ENCODE measurements at places on chromosomes 13 and 19.

- no peak for DNase-seq
These were observed 84.5 kb upstream of the ABCC4 start for GRCh38 chr13:95385798-95386197.

- no peak for DNase-seq
These were observed 19.7 kb upstream of the POP4 start for GRCh38 chr19:29586401-29586800.

GRCh38 chr13:28574617-28575142 is 79.8 kb upstream of the FLT1 start:
- DNase-seq: no peak

DNA sequence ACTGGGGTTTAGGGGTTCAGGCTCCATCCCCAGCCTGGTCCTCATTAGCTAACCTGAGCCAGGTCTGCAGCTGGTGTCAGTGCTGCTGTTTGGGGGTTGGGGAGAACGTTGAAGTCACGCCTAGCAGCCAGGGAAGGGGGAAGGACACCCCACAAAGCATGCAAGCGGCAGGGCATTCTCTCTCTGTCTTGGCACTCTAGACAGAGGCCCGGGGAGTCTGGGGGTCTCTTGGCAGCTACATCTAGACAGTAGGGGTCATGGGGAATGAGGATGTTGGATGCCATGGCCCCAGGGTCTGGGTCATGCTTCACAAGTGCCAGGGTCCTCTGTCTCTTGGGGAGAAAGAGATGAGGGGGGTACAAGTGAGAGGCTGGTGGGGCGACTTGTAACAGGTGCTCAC is 2.6 kb downstream of the ERICH4 start:
- no peak for DNase-seq

DNA sequence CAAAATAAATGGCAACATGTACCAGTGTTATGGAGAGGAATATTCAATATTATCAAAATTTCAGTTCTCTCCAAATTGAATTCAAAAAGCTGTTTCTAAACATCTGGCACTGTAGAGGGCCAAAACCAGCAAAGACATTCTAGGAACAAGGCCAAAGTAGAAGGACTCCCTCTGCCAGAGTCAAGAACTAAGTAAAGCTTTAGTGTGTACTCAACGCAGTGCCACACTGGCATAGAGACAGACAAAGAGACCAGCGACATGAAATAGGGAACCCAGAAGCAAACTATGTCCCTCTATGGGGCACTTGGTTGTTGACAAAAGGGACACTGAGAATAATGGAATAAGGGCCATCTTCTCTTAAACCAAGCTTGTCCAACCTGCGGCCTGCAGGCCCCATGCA is 15.6 kb downstream of the SCGB2B2 start:
- no peak for DNase-seq

- DNase-seq: no peak
These were observed 616 bp downstream of the FCHO1 start for GRCh38 chr19:17751912-17752273.

DNA sequence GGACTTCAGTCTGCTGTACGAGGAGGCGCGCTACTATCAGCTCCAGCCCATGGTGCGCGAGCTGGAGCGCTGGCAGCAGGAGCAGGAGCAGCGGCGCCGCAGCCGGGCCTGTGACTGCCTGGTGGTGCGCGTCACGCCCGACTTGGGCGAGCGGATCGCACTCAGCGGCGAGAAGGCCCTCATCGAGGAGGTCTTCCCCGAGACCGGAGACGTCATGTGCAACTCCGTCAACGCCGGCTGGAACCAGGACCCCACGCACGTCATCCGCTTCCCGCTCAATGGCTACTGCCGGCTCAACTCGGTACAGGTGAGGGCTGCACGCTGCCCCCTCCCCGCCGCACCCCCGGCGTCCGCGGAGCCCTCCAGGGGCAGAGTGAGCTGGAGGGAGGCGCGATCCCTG is 14.6 kb downstream of the KCTD15 start:
- no peak for DNase-seq

DNA sequence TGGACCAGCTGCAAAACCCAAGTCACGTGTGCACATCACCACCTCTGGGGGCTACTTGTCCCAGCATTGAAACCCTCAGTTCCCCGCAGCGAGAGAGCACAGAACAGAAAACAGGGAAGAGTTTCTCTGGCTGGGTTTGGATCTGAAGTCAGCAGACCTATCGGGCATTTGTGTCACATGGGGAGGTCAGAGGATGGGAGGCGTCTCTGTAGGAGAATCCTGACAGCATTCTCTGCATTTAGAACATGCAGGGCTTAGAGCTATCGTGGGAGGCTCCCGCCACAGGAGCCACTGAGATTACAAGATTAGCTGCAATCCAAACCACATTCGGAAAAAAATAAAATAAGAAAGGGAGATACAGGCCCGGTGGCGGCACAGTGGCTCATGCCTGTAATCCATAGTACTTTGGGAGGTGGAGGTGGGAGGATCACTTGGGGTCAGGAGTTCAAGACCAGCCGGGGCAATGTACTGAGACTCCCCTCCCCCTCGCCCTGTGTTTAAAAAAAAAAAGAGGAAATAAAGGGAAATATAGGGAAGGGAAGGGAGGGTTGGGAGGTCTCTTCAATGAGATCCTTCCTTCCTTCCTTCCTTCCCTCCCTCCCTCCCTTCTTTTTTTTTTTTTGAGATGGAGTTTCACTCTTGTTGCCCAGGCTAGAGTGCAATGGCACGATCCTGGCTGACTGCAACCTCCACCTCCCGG is 2.9 kb upstream of the TLE6 start:
- peak; percentile 12 for DNase-seq

DNA sequence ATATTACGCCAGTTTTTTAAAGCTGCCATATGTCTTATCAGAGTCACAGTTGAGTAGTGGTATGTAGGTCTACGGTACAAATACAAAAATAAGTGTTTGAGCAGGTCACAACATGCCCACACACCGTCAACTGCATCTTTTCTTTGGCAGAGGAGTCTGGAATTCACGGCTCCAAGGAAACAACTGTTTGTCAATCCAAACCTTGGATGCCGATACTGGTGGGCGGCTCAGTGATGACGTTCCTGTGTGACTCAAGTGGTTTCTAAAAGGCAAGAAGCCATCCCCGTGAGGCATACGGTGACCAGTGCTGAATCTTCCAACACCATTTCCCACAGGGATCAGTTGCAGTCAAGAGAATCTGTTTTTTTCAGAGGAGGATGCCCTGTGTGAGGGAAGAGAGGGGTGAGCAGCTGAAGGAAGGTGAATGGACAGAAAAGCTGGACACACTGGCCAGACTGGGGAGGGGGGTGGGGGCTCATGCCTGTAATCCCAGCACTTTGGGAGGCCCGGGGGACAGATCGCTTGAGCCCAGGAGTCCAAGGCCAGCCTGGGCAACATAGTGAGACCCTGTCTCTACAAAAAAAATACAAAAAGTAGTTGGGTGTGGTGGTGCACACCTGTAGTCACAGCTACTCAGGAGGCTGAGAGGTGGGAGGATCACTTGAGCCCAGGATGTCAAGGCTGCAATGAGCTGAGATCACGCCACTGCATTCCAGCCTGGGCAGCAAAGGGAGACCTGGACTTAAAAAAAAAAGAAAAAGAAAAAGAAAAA is 22.8 kb upstream of the CEBPG start:
- DNase-seq: no peak

GRCh38 chr13:62292714-62293480 is 877.2 kb upstream of the PCDH20 start:
- no peak for DNase-seq

- DNase-seq: no peak
These were observed 14.9 kb downstream of the FGF21 start for GRCh38 chr19:48770266-48770665.

- no peak for DNase-seq
These were observed 41.2 kb upstream of the USPL1 start for GRCh38 chr13:30576528-30576927.

DNA sequence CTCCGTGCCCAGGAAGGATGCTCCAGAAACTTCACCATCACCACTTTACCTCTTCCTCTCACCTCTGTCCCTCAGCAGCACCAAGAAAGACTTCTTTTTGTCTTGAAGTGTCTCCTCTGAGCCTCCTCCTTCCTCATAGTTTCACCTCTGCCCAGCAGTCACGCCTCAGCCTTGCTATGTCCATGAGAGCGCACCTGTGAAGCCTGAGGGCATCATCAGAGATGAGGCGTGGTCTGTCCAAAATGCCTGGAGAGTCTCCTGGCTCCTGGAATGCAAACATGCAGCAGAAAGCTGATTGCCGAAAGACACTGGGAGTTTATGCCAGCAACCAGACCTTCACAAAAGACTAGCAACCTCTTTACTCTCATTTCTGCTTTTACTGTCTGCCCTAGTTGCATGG is 336.6 kb downstream of the TEX29 start:
- no peak for DNase-seq

DNA sequence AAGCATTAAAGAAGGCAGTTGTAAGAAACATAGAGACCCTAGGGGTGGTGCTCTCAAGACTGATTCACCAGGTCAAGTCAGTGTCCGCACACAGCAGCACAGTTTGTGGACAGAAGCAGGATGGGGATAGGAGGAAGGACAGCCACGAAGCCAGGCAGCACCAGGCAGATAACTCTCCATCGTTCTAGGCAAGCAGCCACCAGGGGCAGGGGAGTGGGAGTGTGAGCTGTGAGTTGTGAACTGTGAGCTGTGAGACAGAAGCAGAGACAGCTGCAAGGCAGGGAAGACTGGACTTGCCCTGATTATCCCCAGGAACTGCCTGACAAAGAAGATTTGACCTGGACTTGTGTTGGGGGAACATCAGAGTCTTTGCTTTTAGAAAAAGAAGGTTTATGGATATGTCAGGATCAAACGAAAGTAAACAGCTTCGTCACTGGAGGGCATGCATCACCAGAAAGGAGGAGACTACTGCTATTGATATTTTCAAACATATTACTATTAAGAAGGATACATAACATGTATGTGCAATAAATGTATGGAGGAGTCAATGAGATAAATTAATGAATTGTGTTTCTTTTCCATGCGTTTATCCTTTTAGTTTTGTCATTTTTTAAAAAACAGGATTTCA is 286.1 kb downstream of the IRS2 start:
- DNase-seq: peak; percentile 61

DNA sequence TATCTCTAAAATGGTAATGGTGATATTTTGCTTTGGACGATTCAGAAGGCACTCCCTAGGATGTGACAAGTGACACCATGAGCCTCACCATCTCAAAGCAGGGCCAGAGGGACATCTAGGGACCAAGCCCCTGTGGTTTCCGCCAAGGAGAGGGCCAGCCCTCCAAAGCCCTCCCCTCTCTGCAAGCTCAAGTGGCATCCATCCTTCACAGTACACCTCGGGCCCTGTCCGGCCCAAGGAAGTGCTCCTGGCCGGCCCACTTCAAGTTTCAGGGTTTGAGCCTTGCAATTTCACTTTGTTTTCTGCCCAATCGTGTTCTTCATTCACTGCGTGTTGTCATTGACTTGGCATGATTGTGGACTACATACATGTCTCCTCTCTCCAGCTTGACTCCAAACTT is 82.5 kb downstream of the TSHZ3 start:
- DNase-seq: no peak

GRCh38 chr13:94716016-94716415 is 3.7 kb upstream of the SOX21 start:
- DNase-seq: no peak

DNA sequence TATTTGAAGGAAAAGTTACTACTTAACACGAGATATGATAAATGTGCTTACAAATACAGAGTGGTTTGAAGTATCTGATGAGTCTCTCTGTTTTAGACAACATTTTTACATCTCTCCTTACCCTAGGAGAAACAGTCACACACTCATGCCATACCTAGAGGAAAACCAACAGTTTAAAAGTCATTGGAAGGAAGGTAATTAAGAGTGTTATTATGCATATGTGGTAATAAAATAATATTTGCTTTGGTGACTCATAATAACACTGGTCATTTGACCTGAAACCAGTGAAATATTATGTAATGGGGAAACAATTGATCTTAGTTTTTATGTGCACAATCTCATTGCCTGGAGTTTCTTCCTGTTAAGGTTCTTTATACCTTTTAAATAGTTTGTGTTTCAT is 136.9 kb upstream of the SOX21 start:
- no peak for DNase-seq

- DNase-seq: peak; percentile 58
These were observed 314.4 kb upstream of the NBEA start for GRCh38 chr13:34627509-34628208.

DNA sequence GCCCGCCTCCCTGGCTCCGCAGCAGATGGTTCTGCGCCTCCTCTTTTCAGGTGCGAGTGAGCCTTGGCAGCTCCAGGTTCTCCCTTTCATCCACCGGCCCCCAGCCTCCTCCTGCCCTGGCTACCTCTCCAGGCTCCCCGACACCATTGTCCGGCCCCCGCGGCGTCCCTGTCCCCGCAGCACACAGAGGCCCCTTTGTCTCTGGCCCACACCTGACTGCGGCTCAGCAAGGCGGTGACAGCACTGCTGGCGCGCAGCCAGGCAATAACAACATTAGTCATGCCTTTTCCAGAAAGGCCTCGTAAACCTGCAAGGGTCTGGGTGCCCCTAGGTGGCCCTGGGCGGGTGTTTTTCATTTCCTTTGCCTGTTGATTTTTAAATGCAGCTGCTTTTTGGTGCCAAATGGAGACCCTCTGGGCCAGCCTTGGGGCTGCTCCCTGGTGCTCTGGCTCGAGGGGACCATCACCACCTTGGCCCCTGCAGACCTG is 73.2 kb upstream of the MEDAG start:
- peak; percentile 57 for DNase-seq

DNA sequence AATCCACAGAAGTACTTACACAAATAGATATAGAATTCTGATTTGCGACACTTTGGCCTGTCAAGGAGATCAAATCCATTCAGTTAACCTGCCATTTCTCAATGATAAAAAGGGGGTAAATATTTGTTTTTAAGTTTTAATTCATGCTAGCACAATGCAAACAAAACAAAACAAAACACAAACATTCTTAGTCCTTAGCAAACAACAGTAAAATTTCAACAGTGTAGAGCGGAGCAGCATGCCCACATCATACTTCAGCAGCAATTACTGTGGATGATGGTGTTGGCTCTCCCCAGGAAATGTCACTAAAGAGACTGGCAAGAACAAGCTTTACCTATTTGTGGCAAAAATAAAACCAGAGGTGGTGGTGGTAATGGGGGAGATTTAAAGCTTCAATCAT is 625.2 kb upstream of the PCDH20 start:
- DNase-seq: no peak

DNA sequence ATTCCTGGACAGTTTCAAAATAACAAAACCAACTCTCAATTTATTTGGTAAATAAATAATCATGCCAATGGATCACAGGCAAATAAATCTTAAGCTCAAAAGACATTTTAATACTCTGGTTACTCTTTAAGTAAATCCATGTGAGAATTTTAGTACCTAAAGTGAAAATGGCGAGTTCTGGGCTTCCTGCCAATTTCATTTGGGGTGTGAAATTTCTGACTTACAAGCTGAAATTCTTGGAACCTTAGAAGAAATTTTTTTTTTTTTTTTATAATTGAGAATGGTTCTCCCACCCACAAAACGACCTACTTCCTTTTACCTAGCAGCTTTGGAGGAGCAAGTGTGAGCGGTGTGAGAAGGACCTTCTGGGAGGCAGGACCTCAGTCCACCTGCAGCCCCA is 354.5 kb upstream of the NBEA start:
- no peak for DNase-seq

DNA sequence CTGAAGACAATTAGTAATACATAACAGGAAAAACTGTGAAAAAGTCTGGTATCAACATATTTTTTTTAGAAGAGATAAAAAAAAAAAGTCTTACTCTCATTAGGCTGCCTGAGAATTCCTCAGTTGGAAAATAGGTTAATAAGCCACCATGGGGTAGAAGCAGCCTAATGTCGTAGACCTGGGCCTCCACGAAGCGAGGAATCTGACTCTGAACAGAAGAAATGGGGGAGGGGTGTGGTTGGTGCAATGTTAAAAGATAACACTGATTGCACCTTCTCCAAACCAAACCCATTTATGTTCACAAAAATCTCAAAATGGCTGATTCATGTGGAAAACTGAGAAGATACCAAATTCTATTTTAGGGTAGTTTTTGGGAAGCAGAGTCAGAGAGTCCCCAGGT is 62.4 kb downstream of the MPHOSPH8 start:
- DNase-seq: no peak
